ENCODE measurements at places on chromosomes 1 and 21.

- DNase-seq, result no peak
These were observed 120.2 kb downstream of the MRPL39 start for GRCh38 chr21:25487046-25487594.

DNA sequence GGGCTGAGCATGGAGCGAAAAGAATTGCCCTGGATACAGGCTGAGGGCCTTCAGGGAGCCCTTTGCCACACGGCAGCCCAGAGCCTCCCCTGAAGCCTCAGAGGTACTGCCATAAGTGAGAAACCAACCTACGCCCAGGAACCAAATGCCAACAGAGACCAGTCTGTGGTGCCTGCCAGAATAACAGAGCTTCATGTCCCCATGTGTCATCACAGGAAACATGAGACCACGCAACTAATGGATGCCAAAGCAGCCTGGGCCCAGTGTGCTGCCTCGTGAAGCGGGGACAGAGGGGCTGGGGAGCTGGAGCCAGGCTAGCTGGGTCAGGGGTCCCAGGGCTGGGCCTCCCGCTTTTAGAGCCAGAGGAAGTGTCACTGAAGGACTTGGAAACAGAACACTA is 18.7 kb upstream of the STUM start:
- DNase-seq, result no peak

GRCh38 chr1:156319664-156320063 is 18.4 kb downstream of the CCT3 start:
- DNase-seq, result no peak

GRCh38 chr1:199352351-199352750 is 675.2 kb upstream of the NR5A2 start:
- no peak for DNase-seq

GRCh38 chr1:186519982-186520381 is 59.1 kb upstream of the PDC start:
- DNase-seq, result no peak

DNA sequence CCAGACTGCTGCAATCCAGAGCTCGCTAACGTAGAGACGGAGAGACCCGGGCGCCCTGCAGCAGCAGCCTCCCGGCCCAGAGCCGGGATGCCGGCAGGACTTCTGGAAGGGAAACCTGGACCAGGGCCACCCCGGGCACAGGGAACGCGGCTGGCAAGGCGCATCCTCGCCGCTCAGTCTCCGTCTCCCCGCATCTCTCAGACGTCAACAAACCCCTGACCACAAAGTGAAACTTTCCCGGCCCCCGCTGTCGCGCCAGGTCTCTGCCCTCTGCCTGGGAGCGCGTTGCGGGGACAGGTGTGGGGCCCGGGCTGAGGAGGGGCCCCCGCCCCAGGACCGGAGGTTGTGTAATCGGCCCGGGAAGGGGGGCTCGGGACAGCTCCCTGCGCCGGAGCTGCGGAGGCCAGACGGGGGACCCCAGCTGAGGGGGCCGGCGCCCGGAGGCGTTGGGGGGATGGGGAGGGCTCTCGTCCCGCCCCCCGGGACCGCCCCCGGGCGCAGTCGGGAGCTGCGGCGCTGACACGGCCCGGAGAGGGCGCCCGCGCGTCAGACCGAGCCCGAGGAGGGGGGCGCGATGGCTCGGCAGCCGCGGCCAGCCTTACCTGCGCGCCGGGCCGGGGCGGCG is 116.6 kb upstream of the HIVEP3 start:
- no peak for DNase-seq

DNA sequence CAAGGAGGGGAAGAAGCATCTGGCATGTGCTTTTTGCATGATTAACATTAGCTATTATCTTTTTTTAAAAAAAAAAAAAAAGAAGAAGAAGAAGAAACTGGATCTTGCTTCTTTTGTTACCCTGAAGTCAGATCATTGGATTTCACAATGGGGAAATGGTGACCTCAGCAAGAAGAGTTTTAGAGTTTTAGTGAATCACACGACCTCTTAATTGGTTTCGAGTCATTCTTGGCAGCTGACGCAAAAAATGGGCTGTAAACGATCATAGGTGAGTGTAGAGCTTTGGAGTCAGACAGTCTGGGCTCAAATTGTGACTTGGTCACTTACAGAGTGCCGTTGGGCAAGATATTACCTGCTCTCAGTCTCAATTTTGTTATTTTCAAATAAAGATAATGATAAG is 33.3 kb upstream of the PGBD5 start:
- no peak for DNase-seq

DNA sequence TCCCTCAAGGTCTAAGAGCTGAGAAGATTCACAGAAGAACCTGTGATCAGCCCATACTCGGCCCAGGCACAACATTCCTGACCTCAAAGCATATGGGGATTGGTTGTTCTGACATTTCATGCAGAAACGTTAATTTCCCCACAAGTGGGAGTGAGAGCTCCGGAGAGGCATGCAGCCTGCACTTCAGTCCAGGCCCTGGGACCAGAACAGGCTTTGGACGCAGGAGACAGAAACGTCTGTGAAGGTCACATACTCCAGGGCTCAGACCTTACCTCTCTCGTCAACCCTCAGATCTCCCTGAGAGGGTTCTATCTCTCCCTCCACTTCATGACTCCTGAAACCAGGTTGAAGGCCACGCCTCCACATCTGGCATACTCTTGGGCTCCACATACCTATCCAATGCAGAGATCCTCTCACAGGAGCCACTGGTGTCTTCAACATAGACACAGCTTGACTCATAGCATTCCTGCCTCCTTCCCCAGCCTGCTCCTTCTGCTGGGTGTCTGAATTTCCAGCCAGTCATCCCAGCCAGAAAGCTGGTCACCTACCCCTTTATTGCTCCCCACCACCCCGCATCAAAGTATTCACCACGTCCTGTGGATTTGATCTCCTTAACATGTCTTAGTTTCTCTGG is 149.2 kb downstream of the OMA1 start:
- DNase-seq, result no peak

DNA sequence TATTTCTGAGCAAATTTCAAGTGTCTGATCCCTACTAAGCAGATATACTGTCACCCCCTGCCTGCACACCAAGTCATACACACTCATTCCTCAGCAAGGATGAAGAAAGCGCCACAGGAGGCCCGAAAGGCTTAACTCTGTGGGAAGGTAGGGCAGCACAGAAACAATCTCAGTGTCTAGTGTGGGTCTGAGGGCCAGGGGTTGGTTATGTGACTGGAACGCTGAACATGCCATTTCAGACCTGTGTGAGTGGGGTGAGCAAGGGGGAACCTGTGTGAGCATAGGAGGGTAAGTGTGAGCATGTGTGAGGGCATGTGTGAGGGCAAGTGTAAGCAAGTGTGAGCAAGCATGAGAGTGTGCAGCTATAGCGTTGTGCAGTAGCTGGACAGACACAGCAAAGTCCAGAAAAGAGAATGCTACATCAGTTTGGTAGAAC is 6.2 kb downstream of the ITPKB start:
- no peak for DNase-seq

DNA sequence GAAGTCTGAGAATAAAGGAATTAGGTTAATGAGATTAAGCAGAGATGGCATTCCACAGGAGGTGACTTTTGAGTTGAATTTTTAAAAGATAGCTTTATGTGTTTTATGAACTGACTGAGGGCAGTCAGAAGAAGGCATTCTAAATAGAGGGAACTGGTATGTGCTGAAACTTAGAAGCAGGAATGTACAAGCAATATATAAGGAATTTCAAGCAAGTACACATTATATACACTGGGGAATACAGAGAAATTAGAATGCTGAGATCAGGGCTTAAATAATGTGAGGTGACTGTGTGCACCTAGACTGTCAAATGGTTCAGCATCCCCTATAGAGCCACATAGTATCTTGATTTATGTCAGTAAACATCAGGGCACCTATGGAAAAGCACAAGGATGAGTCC is 19.3 kb downstream of the WNT2B start:
- DNase-seq, result no peak

GRCh38 chr1:87024936-87025540 is 110.6 kb downstream of the HS2ST1 start:
- no peak for DNase-seq

- DNase-seq, result no peak
These were observed 188.9 kb downstream of the NRIP1 start for GRCh38 chr21:14875704-14876523.

DNA sequence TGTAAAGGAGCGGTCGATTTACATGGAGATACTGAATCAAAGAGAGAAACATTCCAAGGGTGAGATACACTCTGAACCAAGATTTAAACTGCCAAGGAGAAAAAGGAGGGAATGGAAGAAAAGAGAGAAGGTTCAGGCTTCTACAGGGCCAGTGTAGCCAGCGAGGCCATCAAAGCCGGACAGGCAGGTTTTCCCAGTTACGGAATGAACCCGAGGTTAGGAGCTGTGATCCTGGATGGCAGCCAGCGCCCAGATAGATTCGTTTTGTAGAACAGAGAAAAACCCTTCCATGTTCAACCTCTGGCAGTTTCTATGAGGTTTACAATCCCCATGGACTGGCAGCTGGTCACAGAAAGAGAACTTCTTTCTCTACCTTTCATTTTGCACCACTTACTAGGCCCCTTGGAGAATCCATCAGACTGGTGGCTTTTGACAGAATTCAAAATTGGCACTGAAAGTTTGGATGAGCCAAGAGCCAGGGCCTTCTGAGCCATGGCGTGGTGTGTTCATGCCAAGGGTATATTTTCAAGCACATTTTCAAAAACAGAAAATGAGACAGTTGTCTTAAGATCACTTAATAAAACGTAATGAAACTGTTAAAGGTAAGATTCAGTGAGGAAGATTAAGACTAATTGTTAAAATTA is 171.5 kb downstream of the RUNX1 start:
- no peak for DNase-seq

GRCh38 chr1:199945591-199945990 is 81.9 kb upstream of the NR5A2 start:
- DNase-seq, result no peak

- DNase-seq, result no peak
These were observed 2.1 kb downstream of the LINGO4 start for GRCh38 chr1:151803164-151803563.

GRCh38 chr1:160400646-160401486 is 502 bp downstream of the VANGL2 start:
- no peak for DNase-seq

GRCh38 chr1:67983867-67984266 is 66.6 kb downstream of the DIRAS3 start:
- no peak for DNase-seq

DNA sequence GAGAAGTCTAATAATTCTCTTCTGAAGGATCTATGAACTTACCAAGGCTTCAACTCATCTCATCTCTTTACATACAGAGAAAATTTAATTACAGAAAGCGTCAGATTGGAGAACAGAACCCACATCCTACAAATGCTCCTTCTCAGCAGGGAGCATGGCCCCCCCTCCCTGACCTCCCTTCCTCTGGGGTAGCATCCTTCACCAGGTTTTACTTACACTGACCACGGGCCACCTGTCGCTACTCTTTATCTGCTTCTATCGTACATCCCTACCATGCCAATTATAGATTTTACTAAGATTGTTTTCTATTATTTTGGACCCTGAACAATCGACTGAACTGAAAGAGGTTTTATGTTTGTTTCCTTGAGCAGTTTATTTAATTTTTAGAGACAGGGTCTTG is 25.8 kb downstream of the RIPPLY3 start:
- DNase-seq, result no peak

- DNase-seq, result no peak
These were observed 801 bp upstream of the DDAH1 start for GRCh38 chr1:85465786-85466134.

- no peak for DNase-seq
These were observed 10.9 kb downstream of the ADAMTS1 start for GRCh38 chr21:26834181-26834905.

GRCh38 chr21:15433091-15433490 is 296.7 kb upstream of the USP25 start:
- DNase-seq, result no peak

DNA sequence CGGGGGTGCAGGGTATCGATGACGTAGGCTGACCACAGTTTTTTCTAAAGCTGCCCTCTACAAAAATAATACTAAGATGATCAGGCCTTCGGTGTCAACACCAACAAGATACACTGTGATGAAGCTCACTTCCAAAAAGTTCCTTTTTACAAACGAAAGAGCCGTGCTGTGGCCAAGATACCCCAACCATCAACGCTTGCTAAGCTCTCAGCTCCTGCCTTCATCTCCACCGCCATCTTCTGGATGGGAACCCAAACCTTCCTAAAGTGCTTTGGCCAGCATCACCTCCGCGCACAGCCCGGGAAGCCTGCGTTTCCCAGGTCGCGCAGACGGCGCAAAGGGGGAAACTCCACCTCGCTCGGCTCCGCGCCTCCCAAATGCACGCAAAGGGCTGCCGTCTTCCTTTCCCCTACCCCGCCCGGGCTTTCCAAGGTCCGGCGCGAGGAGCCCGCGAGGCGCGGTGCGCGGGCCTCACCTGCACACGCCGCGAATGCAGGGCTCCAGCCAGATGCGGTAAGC is 541 bp downstream of the USP48 start:
- no peak for DNase-seq

DNA sequence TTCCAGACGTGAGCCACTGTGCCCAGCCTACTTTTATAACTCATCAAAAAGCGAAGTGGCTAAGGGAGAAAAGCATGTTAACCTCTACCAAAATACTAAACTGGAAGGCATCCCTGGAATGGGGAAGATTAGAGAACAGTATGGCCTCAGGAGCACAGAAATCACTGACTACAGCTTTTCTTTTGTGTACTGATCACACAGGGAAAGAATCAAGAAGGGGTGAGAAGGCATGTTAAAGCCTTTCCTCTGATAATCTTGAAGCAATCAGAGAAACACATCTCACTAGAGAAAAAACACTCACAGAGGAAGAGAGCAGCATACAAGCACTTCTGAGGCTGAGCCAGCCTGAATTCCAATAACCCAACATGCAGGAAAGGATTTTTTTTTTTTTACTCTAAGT is 10.7 kb downstream of the PCAT6 start:
- no peak for DNase-seq

- no peak for DNase-seq
These were observed 20.8 kb upstream of the SDC3 start for GRCh38 chr1:30929135-30929889.

- no peak for DNase-seq
These were observed 8.5 kb downstream of the CELSR2 start for GRCh38 chr1:109257682-109258421.

GRCh38 chr1:158295791-158296190 is 6.1 kb downstream of the CD1C start:
- no peak for DNase-seq

DNA sequence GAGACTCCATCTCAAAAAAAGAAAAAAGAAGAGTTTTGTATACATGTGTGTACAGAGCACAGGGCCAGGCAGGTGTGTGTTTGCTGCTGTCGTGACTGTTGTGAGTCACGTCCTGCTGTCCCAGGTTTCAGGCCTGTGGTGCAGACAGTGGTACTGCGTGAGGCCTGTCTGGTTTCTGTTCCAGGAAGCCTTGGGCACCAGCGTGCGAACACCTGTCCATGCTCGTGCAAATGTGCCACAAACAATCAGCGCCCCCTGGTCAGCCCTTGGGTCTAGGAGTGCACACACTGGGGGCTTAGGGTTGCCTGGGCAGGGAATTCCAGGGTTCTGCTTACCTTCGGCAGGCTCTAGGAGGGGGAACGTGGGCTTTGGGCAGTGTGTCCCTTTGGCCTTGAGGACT is 16.9 kb downstream of the GPR157 start:
- no peak for DNase-seq
